ENCODE measurements at places on chromosomes 6 and 20.
A peak's percentile ranks its signal among the peaks of the same experiment; 100 is the strongest.

DNA sequence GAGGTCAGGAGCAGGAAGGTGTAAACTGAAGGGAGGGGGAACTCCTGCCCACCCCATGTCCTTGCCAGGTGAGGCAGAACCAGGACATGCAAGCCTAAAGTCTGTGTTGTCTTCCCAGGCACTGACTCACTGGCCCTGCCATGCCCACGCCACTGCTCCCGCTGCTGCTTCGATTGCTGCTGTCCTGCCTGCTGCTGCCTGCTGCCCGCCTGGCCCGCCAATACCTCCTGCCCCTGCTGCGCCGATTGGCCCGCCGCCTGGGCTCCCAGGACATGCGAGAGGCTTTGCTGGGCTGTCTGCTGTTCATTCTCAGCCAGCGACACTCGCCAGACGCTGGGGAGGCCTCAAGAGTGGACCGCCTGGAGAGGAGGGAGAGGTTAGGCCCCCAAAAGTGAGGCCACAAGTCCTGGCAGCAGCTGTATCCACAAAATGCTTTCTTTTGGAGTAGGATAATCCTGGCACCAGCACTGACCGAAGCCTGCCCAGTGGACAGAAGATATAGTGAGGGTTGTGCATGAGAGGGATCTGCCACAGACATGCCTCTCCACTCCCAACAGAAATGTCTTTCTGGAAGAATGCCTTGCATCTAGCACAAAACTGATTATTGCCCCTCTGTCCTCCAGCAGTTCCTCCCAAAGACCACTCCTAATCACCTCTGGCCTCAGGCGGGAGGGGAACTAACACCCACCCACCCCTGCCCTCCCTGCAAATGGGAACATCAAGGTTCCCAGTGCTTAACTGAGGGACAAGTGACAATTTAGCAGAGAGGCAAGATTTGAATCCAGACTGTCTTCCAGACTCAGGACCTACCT is 812 bp downstream of the MYMX start:
- no peak for DNase-seq

- DNase-seq, result no peak
These were observed 191.7 kb upstream of the BTBD3 start for GRCh38 chr20:11726026-11726425.

DNA sequence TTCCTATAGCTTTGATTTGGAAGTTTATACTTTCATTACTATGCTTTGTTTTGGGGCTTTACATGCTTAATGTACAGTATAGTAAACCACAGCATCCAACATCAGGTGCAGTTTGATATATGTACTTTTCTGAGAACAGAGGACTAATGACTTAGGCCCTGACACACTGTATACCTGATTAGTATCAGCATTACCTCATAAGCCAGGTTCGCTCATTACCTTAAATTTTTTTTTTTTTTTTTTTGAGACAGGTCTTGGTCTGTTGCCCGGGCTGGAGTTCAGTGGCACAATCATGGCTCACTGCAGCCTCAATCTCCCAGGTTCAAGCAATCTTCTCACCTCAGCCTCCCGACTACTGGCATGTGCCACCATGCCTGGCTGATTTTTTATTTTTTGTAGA is 28.4 kb downstream of the CD109 start:
- no peak for DNase-seq

DNA sequence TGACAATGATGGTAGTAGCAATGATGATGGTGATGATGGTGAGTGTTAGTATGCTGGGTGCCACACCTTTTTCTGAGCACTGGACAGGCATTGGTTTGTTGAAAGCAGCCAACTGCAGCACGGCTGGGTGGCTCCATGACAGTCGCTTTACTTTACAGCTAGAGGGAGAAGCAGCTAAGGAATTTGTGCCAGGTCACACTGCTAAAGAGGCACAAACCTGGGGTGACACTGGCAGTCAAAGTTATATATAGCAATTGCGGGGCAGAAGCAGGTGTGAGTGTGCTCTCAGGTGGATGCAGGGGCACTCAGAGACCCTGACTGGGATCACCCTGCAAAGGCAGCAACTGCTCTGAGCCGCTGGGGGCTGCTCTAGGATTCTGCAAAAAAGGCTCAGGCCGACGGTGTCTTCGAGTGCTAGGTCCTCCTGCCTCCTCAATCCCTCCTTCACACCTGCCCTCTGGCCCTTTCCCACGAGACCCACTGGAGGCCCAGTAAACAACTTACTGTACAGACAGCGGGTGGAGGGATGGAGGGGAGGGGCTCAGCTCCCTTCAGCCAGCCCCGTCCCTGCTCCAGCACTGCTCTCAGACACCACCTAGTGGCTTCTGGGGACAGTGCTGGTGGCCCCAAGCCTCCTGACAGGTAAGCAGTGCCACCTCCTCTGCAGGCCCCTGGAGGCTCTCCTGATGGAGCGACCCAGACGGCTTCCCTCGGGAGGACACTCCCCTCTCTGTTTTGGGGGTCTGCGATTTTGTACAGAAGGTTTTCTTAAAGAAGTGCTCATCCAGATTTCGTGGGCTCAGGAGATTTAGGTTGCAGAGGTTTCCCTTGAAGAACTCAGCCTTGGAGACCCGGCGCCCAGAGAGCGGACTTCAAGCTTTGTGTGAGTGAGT is 4.4 kb upstream of the RPS21 start:
- peak; percentile 68 for DNase-seq

DNA sequence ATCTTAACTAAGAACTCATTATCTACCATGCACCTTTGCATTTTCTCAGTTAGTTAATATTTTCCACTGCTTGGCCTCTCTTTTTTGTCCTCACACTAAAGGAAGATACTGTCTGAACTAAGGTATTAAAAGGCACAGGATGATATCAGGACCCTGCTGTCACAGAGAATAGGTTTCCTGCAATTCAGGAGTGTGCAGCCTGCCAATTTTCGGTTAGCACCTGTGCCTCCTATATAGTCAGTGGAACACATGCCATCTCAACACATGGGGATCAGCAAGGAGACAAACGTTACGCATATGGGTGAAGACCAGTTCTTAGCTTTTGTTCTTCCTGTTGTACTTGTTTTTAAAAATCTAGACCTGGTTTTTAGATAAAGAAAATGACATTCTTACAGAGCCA is 71.0 kb downstream of the FUT9 start:
- peak; percentile 93 for DNase-seq

DNA sequence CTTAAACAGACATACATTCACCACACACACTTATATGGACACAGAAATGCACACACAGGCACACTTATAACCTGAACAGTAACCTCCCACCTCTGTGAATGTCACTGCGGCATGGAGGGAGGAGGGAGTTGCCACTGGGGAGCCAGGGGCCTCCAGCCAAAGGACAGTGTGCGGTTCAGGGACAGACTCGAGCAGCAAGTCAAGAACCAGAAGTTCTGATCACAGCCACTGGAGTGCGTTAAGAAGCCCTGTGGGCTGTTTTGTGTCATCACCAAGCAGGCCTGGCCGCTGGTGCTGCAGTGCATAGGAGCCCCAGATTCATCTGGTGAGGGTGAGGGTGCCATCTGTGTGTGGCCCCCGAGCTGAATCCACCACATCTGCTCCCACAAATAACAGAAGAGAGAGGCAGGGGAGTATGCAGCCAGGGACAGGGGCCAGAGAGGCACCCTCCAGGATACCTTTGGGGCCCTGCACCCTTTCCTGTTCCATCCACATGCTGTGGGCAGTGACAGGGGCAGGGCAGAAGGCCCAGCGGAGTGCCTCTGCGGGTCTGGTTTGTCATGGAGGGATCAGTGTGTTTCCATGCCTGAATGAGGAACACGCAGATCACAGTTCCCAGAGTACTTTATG is 20.3 kb downstream of the SYNDIG1 start:
- no peak for DNase-seq

DNA sequence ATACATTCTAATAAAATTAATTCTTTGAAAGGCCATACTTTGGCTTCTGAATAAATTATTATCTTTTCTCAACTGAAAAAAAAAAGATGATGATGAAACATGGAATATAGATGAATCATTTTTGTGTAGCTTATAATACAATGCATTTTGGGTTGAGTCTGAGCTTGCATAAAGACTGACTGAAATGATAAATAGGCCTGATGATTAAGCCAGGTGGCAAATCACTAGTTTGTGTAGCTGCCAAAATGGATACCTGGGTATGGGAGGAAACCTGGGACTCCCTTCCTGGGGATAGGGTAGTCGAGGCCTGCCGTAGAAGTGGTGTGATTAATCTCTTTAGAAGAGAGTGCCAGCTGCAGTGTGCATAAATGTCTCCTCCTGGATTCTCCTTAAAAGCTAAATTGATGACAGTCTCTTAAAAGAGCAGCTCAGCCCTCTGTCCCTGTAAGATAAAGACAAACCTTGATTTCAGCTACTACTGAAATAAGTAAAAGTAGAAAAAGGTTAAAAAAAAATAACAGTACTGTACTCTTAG is 275.1 kb downstream of the GRIK2 start:
- DNase-seq, result no peak

DNA sequence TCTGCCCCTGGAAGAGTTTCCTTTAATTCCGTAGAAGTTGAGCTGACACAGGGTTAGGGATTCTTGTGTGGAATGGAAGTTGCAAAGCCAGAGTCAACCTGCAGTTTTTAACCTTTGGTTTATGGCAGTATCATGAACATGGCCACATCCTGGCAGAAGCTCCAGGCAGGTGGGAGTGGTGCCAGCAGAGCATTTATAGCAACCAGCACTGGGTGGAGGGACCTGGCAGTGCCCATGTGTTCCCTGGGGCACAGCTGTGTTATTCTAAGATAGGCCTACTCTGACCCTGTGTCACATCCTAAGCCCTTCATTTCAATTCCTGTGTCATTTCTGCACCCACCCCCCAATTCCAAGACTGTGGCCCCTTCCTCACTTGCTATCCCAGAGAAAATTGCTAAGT is 26.1 kb upstream of the ZNF831 start:
- no peak for DNase-seq

GRCh38 chr6:331622-332521 is 39.6 kb downstream of the DUSP22 start:
- DNase-seq, result no peak

DNA sequence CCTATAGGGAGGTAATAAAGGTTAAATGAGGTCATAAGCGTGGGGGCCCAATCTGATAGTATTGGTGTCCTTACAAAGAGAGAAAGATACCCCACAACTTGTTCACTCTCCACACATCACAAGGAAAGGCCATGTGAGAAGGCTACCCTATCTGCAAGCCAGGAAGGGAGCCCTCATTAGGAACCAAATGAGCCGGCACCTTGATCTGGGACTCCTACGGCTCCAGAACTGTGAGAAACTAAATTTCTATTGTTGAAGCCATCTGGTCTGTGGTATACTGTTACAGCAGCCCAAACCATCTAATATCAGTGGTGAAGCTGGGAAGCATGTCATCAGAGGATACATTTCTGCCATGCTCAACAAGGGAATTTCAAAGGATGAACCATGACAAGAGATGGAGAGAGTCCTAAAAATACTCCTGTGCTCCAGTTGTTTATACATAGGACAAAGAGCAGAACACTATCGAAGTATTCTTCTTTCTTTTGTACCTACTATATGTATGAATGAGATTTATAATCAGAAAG is 10.4 kb downstream of the COX7A2 start:
- no peak for DNase-seq

DNA sequence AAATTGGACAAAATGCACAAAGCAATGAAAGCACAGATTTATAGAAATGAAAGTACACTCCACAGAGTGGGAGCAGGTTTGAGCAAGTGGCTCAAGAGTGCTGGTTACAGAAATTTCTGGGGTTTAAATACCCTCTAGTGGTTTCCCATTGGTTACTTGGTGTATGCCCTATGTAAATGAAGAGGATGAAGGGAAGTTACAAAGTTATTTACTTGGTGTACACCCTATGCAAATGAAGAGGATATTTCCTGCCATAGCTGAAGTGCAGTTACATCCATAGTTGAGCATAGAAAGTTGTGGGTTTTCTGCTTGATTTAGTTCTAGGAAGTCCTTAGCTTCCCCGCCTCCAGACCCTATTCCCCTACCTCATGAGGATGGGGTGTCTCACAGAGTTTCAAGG is 22.7 kb downstream of the BCAS1 start:
- DNase-seq, result no peak

- no peak for DNase-seq
These were observed 114.7 kb downstream of the PLCB1 start for GRCh38 chr20:8246716-8247115.
